Stimulated activated CD4-positive, alpha-beta T cell treated with anti-CD3 and anti-CD28 coated beads, TNF-alpha, amount 100 ng/mL, for 1 hour (primary cell): ENCODE measurements at places on chromosomes 6 and 20.

- no peak for DNase-seq
Observed at GRCh38 chr20:31608251-31608945, 3.3 kb downstream of the ID1 start.

DNA sequence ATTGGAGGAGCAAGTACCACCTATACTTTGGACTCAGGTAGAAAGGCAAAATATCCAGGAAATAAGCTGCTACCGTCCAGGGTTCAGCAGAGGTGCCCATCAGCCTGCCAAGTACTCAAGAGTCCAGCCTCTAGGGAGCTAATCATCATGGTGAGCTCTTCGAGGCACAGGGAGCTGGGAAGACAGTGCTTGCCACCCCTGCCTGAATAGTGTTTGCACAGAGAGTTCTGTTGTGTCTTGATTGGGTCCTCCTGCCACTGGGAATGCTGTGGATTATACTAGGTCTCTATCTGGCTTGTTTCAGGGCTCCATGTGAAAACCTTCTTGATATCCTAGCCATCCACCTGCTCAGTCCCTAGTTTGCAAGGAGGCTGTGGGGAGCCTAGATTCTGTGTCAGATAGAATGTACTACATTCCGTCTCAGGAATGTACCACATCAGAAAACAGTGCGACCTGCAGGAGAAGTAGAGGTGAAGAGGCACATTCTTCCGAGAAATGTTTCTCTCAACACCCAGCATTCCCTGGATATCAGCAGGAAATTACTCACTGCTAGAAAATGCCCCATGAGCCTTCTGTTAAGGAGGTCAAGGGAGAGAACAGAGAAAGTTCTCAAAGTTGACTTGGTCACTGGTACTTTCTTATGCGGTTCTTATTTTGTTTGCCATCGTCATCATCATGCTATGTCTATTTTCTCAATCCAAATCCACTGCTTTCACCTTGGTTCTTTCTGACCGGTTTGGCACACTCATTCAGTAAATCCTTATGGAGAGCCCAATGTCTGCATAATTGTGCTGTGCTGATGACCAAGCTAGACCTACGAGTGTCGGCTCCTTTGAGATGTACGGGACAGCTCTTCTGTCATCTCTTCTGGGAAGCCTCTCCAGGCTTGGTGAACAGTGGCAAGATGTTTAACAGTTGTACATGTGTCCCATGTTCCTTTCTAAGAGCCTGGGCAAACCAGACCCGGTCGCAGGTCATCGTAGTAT, 30.7 kb downstream of the PTPN1 start:
- DNase-seq, result no peak

DNA sequence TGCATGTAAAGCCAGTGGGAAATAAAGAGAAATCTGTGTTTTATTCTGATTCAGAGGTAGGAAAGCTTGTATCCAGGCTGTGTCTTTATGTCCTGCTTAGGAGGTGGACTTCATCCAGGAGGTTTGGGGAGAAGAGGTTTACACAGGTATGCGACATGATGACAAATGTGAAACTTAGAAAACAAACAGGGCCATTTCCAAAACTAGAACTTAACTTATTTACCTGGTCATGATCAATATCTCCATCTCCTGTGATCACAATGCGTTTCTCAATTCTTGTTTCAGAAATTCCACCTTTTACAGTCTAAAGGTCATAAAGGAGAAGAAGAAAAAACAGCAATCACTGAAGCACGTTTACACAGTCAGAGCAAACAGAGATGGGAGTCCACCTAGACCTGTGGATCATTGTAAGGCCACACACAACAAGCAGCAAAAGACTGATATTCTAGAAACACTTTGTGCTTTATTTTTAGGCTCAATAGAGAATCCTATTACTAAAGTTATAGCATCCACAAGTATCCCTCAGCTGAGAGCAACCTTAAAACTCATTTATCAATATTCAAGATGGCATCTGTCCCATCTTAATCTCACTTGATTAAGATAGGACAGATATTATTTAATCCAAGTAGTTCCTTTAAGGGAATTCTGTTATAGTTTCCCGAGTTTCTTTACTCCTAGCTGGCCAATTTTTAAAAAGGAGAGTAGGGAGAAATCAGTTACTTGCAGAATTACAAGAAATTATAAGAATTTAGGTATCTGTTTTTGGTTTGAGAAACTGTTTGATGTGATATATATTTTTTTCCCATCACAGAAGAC, 36.4 kb downstream of the SMLR1 start:
- DNase-seq, result no peak

DNA sequence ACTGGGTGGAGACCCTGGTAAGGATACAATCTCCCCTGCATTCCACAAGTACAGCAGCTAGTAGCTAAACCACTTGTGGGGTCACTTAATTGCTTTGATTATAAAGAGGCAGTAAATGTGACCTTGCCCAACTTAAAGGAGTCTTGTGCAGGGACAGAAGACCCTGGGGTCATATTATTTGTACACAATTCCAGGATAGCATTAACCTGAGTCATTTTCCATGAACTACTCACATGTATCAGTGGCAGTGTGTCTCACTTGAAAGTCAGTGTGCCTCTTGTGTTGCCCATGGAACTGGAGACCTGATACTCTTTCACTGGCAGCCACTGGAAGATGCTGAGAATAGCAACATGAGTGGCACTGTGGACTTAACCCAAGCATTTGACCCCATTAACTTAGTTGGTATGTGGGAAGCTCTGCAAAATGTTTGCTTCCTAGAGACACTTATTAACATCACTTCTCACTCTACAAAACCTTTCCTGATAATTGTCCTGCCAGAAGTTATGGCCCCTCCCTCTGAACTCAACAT, 28.9 kb downstream of the CLIC5 start:
- DNase-seq, result no peak

- DNase-seq, result no peak
Observed at GRCh38 chr20:22460231-22460630, 124.1 kb downstream of the FOXA2 start.

- no peak for DNase-seq
Observed at GRCh38 chr20:49214571-49214970, 4.6 kb upstream of the DDX27 start.

GRCh38 chr6:11851387-11851786, 72.8 kb upstream of the ADTRP start:
- DNase-seq, result no peak

DNA sequence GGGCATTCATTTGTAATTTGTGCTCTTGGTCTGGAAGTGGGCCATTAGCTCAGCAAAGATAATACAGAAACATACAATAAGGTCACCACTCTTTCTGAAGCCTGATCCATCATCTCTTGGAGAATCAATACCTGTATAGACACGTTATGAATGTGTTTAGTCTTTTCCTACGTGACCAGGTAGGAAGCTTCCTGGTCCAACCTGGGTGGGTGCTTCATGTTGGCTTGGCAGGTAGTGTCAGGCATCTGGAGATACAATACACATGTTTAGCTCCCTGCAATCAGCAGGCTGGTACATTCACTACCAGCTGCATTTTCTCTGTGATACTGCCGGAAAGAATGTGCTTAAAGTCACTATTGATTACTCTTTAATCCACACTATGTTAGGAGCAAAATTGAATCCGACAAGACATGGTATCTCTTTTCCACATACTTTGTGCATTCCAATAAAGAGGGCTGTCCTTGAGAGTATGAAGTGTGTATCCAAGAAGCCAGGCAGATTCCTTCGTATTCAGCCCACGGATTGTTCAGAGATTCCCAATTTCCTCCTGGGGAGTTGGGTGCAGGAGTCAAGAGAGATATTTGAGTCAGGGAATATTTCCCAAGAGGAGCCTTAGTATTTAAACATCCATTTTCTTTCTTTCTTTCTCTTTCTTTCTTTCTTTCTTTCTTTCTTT, 49.9 kb upstream of the RANBP9 start:
- DNase-seq, result no peak

DNA sequence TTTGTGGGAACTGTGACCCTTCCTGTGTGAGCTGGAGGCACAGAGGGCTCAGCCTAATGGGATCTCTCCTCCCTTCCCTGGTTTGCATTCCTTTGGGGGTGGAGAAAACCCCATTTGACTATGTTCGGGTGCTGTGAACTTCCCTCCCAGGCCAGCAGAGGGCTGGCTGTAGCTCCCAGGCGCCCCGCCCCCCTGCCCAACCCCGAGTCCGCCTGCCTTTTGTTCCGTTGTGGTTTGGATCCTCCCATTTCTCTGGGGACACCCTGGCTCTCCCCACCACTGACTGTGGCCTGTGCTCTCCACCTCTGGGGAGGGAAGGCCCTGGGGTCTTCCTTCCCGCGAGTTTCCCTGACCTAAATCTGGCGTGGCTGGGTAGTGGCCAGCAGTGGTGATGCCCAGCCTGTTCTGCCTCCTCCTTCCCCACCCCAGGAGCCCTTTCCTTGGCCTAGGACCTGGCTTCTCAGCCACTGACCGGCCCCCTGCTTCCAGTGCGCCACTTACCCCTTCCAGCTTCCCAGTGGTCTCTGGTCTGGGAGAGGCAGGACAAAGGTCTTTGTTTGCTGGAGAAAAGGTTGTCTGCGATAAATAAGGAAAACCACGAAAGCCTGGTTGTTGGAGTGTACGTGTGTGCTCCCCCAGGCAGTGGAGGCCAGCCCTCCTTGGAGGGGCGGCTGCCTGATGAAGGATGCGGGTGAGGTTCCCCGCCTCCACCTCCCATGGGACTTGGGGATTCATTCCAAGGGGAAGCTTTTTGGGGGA, 4.9 kb downstream of the VEGFA start:
- peak; percentile 33 for DNase-seq

DNA sequence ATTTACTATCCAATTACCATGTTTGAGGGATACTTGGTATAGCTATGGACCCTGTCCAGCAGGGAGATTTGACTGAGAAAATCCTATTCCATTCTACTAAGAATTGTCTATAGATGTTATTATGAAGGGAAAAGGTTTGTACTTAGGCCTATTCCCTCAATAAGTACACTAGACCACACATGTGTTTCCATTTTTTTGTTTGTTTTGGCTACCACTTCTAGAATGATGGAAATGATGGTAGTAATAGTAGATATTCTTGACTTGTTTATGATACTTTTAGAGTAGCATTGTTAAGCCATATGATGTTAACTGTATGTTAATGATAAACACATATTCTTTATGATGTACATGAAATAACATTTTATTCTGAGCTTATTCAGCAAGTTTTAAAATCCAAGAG, 144.8 kb downstream of the OGFRL1 start:
- DNase-seq, result no peak
